ENCODE measurements at places on chromosomes 3 and 15.

DNA sequence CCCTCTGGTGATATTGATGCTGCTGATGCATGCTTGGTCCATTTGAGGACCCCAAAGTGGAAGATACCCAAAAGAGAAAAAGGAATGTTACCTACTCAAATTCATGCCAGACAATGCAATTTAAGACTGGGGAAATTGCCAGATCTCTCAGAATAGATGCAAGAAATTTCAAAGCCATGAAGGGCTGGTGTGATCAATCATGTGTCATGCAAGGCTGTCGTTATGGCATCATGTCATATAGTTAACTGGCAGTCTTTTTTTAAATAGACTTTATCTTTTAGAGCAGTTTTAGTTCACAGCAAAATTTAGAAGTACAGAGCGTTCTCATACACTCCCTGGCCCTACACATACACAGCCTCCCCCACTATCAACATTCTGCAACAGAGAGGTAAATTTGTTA is 53.1 kb upstream of the ABHD2 start:
- DNase-seq: no peak

GRCh38 chr3:75015280-75015679 is 400.8 kb upstream of the CNTN3 start:
- no peak for DNase-seq

GRCh38 chr3:62229211-62229610 is 144.1 kb downstream of the FEZF2 start:
- no peak for DNase-seq

DNA sequence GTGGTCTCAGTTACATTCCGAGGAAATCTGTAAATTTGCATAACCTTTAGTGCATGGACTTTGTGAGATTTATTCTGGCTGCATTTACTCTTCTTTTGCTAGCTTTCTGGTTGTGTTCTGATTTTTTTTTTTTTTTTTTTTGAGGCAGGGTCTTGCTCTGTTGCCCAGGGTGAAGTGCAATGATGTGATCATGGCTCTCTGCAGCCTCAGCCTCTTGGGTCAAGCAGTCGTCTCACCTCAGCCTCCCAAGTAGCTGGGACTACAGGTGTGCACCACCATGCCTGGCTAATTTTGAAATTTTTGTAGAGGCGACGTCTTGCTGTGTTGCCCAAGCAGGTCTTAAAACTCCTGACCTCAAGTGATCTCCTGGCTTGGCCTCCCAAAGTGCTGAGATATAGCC is 12.6 kb downstream of the RAB5A start:
- DNase-seq: no peak

DNA sequence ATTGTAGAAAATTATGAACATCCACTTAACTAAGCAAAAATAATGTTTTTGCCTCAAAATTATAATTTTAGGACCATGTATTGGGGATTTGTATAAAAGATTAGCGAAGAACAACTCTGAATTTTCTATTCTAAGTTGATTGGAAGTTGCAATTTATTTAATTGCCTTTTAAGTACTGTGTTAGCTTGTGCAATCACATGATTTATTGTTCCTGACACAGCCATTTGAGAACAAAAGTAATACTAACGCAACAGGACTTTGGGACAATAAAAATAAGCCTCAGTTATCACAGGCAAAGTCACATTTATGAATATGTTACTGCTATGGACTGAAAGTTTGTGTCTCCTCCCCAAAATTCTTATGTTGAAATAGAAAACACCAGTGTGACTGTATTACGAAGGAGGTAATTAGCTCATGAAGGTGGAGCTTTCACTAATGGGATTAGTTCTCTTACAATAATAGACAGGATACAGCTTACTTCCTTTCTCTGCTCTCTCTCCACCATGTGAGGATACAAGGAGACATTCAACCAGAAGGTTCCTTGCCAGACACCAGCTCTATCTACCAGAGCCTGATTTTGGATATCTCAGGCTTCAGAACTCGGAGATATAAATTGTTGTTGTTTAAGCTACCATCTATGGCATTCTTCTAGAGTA is 745.9 kb downstream of the ZBBX start:
- DNase-seq: no peak

- DNase-seq: peak; percentile 84
Observed at GRCh38 chr3:128584412-128585020, 66.1 kb downstream of the RPN1 start.

DNA sequence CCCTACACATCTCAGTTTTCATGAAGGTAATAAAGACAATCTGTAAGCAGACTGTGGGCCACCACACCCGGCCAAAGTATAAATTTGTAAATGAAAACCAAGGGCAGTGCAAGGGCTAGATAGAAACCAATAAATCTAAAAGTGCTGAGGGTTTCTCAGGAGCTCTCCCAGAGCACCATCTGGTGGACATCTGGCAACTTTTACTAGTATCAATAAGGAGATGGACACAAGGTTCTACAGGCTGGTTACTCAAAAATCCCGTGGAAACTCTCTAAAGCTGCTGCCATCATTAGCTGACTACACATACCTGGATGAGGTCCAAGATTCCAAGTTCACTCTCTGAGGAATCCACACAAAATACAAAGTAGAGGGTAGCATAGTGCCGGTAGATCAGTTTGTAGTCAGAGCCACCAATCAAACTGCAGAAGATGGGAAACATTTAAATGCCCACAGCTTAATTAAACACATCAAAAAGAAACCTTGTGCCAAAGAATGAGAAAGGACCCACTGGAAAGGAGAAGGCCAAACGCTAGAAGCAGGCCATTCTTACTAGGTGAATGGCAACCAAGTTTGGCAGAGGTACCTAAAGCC is 5.5 kb downstream of the AP3S2 start:
- no peak for DNase-seq

GRCh38 chr3:148379763-148380382 is 317.8 kb upstream of the AGTR1 start:
- no peak for DNase-seq
